SJSA1 (cell line): ENCODE measurements at places on chromosomes 16 and 17.

- no peak for DNase-seq
Measured at GRCh38 chr17:74187761-74188160, 15.7 kb upstream of the RPL38 start.

DNA sequence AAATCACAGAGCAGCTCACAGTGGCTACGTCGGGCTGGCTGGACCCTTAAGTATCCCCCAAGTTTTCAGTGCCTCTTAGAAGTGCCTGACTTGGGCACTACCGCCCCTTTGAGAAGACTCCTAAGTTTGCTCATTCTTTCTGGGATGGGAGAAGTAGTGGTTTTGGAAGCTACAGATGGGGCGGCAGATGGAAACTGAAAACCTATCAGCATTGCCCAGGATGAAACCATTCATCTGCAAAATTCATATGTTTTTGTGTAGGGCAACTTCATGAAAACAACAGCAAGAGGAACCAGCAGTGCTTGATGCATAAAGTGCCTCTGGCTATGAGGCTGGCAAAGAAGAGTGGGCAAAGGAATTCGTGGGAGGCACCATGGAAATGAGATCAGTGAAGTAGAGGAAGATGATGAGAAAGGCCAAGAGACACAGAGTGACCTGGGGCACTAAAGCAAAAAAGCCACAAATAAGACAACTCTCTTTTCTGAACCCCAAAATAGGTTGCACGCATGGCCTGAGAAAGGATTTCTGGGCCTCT, 277.1 kb downstream of the XYLT1 start:
- no peak for DNase-seq

DNA sequence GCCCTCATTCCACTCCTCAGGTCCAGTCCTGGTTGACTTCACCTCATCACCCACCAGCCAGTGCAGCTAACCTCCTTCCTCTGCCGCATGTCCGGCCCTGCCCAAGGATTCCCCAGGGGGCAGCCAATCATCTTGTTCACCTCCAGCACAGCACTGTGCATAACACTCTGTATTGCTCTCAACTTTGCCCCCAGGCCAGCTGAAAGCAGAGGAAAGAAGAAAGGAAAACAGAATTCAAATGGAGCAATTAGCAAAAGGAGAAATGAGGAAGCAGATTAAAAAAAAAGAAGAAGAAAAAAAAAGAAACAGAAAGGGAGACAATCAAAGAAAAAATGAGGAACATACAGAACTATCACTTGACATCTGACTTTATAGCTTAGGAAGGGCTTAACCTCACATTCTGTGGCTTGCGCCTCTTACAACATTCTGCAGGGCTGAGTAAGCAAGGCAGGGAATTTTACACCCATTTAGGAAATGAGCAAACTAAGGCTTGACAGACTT, 26.1 kb downstream of the GAS7 start:
- DNase-seq = no peak

- DNase-seq = no peak
Measured at GRCh38 chr17:61427567-61427966, 24.7 kb upstream of the TBX4 start.

GRCh38 chr16:57906382-57907316, 64.3 kb downstream of the CNGB1 start:
- no peak for DNase-seq
